ENCODE measurements at places on chromosomes 13 and 19.

GRCh38 chr13:74641586-74641985, 507.4 kb upstream of the KLF12 start:
- DNase-seq = no peak

- DNase-seq = no peak
Measured at GRCh38 chr13:28717170-28717569, 1.6 kb downstream of the SLC46A3 start.

- DNase-seq = peak; percentile 87
Measured at GRCh38 chr19:6041991-6042481, 64.1 kb upstream of the RANBP3 start.

GRCh38 chr13:69194130-69194529, 913.5 kb upstream of the ATXN8OS start:
- DNase-seq = no peak

GRCh38 chr13:107208889-107209288, 641.0 kb upstream of the ARGLU1 start:
- no peak for DNase-seq

DNA sequence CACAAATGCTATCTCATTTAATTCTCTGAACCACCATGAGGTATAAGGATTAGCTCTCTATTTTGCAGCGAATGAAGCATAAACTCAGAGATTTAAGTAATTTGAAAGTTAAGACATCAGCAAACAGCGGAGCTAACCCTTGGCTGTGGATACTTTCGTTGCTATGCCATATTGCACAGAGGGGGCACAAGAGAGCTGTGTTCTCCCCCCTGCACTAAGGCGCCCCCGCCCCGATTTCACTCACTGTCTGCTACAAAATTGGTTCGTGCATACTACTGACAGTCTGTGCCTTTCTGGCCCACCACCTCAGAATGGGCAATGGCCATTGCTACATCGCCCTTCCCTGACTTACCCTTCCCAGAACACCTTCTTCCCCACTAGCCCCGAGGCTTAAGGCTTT, 105.7 kb upstream of the OBI1 start:
- no peak for DNase-seq
